Natural killer cell (primary cell): ENCODE measurements at places on chromosomes 2 and 18.

DNA sequence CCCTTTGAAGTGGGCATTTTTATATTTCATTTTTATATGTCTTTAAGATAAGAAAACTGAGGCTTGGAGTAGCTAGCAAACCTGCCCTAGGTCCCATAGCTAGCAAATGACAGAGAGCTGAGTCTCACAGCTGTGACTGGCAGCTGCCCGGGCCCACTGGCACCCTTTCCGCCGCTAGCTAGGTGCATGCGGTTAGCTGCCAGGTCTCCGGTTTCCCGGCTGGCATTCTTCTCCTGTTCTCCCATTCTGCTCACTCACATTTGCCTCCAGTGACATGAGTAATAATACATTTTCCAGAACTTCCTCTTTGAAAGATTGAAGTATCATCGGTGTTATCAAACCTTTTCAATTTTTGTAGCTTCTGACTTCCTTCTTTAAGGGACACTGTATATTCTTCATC is 38.7 kb downstream of the MTCL1 start:
- no peak for DNase-seq

DNA sequence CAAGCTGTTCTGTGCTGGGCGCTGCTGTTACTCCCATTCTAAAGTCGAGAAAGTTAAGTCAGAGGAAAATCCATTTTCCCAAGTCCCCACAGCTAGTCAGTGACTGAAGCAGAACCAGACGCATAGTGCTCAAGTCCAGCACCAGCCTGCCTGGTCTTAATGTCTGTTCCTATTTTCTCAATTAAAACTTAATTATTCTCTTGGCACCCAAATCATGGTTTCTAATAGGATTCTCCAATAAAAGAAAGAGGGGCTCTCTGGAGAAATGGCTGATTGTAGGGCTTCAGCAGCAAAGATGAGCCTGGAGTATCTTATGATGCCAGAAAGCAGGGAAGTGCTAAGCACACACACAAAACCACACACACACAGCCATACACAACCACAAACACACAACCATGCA is 531.0 kb upstream of the SALL3 start:
- DNase-seq = no peak

DNA sequence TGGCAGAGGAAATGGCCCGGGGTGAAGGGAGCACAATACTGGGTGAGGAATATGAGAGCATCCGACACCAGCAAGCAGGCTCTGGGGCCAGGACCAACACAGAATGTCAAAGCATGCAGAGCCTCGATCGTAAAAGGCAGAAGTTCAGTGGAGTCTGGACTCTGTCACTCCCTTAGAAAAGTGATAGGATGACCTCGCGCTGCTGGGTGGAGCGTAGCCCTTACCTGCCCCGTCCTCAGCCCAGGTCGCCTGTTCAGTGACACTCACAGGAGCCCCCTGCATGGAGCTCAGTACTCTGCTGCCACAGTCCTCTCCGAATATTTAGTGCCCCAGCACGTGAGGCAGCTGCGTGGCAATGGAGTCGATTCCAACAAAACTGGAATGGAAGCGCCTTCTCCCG is 236.7 kb upstream of the MYT1L start:
- no peak for DNase-seq

- no peak for DNase-seq
These were observed 197.1 kb downstream of the CCDC85A start for GRCh38 chr2:56380861-56381260.

DNA sequence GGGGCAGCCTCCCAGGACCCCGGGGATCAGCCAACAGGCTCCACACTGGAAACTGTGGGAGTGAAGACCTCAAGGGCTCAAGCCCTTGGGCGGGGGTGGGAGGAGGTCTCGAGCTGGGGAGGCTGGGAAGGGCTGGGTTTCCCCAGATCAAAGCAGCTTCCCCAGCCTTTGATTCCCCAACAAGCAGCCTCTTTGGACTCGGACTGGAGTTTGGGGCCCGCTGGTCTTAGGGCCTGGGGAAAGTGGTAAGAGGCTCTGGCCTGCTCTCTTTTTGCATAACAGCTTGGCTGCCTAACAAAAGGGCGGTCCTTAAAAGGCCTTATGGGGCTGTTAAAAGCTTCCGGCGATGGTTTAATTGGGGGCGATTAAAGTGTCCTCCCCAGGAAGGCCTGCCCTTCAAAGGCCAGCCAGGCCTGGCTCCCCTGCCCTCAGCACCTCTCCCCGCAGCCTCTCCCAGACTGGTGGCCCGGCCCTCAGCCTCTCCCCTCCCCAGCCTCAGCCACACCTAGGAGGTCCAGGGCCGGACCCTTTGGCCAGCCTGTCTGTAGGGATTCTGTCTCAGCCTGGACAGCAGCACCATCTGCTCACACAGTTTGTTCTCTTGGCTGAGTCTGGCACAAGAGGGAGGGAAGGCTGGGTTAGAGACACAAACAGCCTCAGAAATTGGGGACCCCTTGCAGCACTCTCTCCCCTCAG is 39.6 kb downstream of the ZFP36L2 start:
- DNase-seq = no peak

- DNase-seq = no peak
These were observed 791.4 kb upstream of the FANCL start for GRCh38 chr2:59032499-59032898.

DNA sequence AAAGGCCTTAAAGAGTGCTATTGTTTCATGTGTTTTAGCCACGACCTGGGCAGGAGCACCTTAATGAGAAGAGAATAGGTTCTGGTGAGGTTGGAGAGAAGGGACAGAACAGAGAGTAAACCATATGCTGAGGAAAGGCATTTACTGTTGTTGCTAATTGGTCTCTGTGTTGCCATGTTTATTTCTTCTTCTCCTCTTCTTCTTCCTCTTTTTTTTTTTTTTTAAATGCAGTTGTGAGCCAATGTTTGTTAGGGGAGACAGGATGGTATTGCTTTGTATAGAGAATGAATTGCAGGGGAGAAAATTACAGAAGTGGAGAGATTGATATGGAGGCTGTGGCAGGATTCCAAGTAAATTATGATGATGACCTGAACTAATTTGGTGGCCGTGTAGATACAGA is 2.6 kb downstream of the SCN9A start:
- no peak for DNase-seq

- DNase-seq = peak; percentile 72
These were observed at the start of gene KCMF1 for GRCh38 chr2:84970868-84971509. Gene KCMF1, plus strand, starts transcription at chr2:84971161. Its CDS starts 291 bp downstream, at chr2:84971452.

DNA sequence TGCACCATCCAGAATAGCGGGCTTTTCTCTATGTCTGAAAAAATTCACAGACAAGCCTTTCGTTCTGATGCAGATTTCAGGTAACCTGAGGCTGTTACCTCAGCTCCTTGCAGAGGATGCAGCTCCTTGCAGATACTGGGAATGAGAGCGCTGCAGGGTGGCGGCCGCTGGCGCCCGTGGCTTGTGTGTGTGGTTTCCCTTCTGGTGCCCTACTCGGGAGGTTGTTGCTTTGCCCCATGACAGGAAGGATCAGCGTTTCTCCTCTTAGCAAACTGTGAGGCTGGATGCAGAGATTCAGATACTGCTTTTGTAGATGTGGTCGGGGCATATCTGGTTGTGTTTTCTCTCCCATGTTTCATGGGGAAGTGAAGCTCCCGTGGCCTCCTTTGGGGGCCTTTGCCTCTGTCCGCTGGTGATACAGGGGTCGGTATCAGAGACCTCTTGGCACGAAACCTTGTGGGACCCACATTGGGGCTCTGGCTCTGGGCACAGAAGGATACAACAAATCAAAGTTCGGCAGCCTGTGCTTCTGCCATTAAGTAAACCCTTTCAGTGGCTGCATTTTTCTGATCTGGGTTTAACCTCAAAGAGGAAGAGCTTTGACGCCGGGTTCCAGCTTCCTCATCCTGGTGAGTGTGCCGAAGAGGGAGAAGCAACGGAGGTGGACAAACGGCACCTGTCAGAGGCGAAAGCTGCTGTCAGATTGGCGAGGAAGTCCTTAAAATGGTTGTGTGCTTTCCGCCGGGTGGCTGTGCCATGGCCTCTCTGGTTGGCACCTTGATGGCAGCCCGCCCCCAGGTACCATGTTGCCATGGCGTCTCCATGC is 127.8 kb downstream of the MBP start:
- peak; percentile 49 for DNase-seq

DNA sequence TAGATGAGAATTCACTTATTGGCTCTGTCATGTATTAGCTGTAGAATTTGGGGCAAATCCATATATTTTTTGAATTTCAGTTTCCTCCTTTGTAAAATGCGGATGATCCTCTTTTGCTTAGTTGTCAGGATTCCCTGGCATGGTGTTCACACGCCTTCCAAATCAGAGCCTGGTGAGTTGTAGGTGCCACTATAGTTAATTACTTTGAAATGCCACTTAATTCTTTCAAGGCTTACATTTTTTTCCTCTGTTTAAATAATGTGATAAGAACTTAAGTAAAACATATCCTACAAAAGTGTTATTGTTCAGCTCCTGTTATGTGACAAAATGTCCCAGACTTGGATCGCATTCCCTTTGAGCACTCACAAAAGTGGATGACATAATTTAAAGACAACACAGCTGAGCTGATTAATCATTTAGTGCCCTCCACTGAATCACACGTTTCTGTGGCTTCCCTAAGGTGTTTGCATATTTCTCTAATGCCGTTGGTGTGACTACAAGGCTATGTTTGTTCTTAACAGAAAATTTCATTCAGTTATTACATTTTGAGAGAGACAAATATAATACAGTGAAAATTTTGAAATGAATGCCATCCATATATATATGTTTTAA is 471.2 kb upstream of the CHST9 start:
- no peak for DNase-seq

GRCh38 chr2:225768741-225769140 is 369.2 kb downstream of the NYAP2 start:
- DNase-seq = no peak

GRCh38 chr2:37873229-37873628 is 51.9 kb upstream of the RMDN2 start:
- DNase-seq = no peak

GRCh38 chr2:283996-284794 is 3.7 kb downstream of the ALKAL2 start:
- no peak for DNase-seq

DNA sequence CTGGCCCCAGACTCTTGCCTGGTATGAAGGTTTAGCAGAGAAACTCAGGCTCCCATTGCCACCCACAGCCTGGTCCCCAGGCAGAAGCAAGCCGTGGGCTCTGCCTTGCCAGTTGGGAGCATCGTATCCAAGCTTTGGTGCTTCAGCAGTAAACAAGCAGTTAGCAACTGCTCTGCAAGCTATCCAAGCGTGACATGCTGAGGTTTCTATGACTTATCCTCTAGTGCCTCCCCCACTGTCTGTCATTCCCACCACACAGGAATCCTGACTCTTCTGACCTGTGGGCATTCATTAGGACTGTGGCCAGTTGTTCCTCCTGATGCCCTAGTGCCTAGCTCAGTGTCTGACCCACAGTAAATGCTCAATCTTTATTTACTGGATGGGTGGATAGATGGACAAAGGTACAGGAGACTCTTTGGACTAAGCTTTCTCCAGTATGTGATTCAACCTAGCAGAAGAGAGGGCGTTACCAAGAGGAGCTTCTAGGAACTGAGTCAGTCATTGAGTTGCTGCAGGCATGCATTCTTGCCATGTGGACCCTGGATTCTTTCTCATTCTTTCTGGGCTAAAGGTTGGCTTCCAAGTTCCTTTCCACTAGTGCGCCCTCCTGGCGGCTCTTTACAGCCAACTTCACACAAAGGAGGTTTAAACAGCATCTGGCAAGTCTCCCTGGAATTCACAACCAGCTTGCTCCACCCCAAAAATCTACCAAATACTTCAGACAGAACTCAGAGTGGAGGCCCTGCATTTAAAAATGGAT is 40.6 kb upstream of the MRPL19 start:
- DNase-seq = no peak

DNA sequence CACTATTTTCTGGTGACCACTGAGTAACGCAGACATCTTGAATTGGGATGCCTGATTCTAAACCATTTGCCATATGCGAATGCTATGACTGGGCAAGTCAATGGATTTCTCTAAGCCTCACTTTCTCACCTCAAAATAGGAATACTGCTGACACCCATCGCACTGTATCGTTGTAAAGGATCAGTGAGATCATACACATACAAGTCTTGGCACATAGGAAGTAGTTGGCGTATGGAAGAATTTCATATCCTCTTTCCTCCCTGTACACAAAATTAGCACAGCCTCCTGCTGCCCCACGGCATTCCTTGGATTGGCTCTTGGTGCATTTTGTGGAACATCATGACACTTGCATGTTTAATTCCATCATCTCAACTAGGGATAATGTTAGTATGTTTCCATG is 366.9 kb downstream of the CMPK2 start:
- DNase-seq = no peak

- no peak for DNase-seq
These were observed 245.0 kb downstream of the MTX2 start for GRCh38 chr2:176514276-176514675.

GRCh38 chr2:177721818-177722567 is 329.4 kb downstream of the AGPS start:
- DNase-seq = no peak

DNA sequence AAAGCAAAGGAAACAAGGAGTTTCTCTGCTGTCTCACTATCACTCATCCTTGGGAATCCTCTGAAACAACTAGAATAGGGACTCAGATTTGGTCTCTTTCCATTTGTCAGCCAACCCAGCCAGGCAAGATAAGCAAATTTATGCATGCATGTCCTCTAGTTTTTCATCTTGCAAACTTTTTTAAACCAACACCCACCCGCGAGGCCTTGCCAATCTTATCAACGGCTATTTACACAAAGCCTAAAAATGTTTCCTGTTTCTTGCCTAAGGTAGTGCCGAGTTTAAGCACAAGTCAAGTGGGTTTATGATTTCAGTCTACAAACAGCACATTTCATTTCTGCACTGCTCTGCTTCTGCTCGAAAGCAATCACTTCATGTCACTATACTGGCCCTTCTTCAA is 240.9 kb downstream of the STK39 start:
- no peak for DNase-seq

- no peak for DNase-seq
These were observed 142.2 kb downstream of the PKP4 start for GRCh38 chr2:158598862-158599517.

GRCh38 chr2:119849838-119850565 is 90.3 kb downstream of the PTPN4 start:
- DNase-seq = no peak

- no peak for DNase-seq
These were observed 294.3 kb upstream of the SLC8A1 start for GRCh38 chr2:40746191-40746590.

DNA sequence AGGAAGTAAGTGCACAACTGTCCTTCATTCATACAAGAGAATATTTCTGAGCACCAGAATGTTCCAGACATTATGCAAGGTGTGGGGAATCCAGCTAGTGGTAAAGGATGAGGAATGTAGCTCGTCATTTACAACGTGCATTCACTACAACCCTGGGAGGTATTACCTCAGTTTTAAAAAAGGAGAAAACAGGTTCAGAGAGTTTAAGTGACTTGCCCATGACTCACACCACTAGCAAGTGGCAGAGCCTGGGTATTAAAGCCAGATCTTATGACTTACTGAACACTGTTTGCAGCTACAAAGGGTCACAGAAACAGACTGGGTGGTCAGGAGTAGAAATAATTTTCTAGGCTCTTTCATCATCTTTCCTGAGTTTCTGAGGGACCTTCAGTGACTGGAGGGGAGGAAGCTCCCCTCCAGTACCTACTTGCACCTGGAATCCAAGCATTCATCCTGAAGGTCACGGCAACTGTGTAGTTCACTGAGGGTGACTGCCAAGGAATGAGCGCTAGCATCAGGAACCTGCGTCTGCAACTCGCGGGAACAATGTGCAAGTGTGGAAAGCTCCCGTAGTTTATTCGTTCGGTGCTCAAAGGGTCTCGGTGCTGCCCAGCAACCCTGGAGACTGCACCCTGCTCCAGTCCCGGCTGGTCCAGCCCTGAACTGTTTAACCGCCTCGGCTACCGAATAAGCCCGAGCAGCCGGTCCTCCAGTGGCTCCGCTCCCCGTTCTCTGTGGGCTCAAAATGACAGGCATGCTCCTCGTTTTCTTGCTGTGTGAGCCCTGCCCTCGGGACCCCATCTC is 647 bp downstream of the CCDC121 start:
- DNase-seq = no peak
